Stimulated activated CD4-positive, alpha-beta T cell treated with anti-CD3 and anti-CD28 coated beads, Interleukin-15, amount 100 ng/mL, for 1 hour (primary cell): ENCODE measurements at places on chromosomes 12 and 14.

DNA sequence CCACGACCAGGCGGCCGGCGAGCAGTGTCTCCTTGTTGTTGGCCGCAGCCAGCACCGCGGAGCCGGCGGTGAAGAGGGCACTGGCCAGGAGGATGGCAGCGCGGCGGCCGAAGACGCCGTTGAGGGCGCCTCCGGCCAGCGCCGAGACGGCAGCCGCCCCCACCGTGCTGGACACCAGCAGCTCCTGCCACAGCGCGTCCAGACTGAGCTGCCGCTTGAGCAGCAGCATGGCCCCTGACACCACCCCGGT is 691 bp downstream of the SLC2A13 start:
- no peak for DNase-seq

DNA sequence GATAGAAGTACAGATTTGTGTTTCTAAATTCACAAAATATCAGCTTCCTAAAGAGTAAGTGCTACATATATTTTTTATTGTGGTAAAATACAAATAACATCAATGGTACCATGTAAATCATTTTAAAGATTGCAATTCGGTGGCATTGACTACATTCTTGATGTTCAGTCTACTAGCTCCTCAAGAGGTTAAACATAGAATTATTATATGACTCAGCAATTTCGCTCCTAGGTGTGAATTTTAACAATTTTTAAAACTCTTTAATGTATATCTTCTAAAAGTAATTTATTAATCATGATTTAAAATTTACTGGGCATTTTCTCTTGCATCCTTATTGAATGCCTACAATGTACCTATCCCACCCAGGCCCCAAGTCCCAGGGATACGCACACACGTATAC is 29.8 kb upstream of the OAS1 start:
- no peak for DNase-seq

DNA sequence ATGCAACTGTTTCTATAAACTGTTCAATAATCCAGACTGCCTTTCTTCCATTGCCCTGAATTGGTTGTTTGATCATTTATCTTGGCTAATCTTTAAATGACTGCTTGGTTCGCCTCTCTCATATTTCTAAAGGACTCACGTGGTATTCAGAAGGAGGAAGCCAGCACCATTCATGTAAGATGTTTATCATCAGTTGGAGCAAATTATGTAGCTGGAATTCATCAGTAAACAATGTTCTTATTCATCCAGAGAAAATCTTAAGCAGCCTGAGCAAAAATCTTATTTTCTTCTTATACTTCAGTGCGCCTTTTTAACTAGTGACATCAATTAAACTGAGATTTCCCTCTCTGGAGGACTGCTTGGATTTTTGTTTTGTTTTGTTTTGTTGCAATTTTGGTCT is 538.7 kb upstream of the TMEM132C start:
- no peak for DNase-seq

GRCh38 chr14:88947646-88948598 is 123.5 kb downstream of the TTC8 start:
- no peak for DNase-seq

DNA sequence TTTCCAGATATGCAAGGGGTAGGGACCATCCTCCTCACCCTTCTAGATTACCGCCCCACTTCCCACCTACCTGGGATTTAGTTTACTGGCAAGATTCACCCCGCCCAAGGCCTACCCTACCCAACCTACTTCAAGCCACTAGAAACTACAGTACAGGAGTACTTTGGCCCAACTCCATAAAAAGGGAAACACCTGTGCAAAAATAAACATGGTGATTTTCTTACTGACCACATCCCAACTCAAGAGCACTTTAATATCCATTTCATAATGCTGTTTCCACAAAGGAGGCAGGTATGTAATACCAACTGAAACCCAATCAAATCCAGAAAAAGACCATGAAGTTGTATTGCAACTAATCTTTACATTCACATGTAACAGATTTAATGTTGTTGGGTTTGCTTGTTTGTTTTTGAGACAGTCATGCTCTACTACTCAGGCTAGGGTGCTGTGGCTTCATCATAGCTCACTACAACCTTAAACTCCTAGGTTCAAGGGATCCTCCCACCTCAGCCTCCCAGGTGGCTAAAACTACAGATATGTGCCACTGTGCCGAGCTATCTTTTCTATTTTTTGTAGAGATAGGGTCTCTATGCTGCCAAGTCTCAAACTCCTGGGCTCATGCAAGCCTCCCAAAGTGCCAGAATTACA is 41.7 kb upstream of the RAP1B start:
- no peak for DNase-seq

- no peak for DNase-seq
Observed at GRCh38 chr12:129394177-129394825, 509.5 kb downstream of the TMEM132D start.
